ENCODE measurements at places on chromosomes 16 and 17.

DNA sequence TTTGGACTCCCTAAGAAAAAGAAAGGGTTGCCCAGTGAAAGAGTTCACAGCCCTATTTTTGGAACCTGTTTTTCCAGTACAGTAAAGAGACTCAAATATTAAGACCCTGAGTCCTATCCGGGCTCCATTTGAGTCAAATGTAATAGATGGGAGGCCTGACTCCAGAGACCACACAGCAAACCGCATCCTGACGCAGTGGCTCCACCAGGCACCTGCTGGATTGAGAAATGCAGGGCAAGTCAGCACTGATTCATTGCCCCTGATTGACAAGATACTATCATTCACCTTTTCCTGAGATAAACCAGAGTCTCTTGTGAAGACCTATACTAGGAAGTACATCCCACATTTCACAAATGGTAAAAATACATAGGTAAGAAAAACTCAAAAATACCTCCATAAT lies 715.7 kb upstream of the SOX9 start:
- no peak for DNase-seq

GRCh38 chr17:61465550-61466237 lies 13.5 kb downstream of the TBX4 start:
- DNase-seq = no peak

GRCh38 chr16:87580855-87581261 lies 21.4 kb upstream of the JPH3 start:
- no peak for DNase-seq

- DNase-seq = no peak
These were observed 26.7 kb upstream of the PLCG2 start for GRCh38 chr16:81752225-81752875.

GRCh38 chr16:11871193-11871592 lies 19.9 kb upstream of the RSL1D1 start:
- DNase-seq = no peak

DNA sequence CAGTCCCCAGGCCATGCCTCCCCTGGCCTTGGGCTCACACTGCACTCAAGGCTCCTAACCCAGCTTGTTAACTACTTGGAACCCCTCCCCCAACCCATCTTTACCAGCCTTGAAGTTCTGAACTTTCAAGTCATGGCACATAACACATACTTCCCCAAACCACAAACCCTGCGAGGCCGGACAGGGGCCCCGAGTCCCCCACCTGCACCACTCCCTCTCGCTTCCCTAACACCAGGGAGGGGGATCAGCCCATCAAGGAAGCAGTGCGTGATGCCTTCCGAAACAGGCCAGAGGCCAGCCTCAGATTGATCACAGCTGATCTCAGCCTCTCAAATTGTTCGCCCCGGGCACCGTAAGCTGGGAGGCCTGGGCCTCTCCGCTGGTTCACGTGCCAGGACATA lies 3.0 kb upstream of the NLRC3 start:
- no peak for DNase-seq

DNA sequence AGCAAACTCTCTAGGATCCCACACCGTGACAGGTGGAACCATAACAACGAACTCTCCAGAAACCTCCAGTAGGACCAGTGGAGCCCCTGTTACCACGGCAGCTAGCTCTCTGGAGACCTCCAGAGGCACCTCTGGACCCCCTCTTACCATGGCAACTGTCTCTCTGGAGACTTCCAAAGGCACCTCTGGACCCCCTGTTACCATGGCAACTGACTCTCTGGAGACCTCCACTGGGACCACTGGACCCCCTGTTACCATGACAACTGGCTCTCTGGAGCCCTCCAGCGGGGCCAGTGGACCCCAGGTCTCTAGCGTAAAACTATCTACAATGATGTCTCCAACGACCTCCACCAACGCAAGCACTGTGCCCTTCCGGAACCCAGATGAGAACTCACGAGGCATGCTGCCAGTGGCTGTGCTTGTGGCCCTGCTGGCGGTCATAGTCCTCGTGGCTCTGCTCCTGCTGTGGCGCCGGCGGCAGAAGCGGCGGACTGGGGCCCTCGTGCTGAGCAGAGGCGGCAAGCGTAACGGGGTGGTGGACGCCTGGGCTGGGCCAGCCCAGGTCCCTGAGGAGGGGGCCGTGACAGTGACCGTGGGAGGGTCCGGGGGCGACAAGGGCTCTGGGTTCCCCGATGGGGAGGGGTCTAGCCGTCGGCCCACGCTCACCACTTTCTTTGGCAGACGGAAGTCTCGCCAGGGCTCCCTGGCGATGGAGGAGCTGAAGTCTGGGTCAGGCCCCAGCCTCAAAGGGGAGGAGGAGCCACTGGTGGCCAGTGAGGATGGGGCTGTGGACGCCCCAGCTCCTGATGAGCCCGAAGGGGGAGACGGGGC lies 1.3 kb downstream of the SPN start:
- no peak for DNase-seq

DNA sequence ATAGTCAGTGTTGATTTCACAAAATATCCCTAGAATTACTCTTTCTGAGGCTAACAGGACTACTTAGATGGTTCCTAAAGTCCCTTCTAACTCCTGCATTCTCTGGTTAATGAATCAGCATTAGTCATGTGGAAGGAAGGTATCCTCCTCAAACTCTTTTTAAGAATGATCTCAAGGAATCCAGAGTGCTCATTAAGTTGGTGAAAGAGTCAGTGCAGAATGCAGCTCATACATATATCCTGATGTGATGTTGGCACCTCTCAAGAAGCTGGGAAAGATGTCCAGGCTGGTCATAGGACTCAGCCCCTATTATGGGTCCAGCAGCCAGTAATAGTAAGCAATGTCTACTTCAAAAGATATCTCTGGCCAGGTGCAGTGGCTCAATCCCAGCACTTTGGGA lies 65.5 kb downstream of the PIGL start:
- DNase-seq = no peak

- DNase-seq = no peak
These were observed 45.0 kb downstream of the KPNA2 start for GRCh38 chr17:68080411-68081150.

DNA sequence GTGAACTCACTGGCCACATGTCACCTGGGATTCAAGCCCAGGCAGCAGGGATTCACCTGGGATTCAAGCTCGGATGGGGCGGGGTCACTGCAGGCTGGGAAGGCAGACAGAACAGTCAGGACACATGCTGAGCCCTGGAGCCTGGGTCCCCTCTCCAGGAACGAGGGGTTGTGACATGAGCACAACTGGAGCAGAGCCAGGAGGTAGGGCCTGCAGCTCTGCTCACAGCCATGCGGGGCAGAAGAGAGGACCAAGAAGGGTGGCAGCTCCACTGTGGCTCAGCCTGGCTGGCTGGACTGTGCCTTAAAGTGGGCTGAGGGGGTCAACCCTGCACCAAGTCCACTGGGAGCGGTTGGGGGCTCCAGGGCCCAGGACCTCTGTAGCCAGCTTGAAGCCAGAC lies 150.1 kb downstream of the RAB11FIP4 start:
- DNase-seq = no peak

All from 8988T (cell line).